Amygdala (tissue), 56 donors: ENCODE measurements at places on chromosomes 2 and 18.
A peak's percentile ranks its signal among the peaks of the same experiment; 100 is the strongest.

DNA sequence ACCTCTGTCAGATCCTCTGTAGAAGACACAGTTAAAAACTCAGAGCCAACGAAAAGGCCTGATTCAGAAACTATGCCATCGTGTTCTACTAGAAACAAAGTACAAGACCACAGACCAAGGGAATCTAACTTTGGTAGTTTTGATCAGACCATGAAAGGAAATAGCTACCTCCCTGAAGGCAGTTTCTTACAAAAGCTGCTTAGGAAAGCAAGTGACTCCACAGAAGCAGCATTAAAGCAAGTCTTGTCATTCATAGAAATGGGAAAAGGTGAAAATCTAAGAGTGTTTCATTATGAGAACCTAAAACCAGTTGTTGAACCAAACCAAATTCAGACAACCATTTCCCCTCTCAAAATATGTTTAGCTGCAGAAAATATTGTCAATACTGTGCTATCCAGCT, 58.2 kb downstream of the FSIP2 start:
- no peak for DNase-seq

GRCh38 chr18:70380915-70381896, 92.4 kb downstream of the SOCS6 start:
- DNase-seq = peak; percentile 66

GRCh38 chr18:10040287-10041011, 126.6 kb downstream of the VAPA start:
- no peak for DNase-seq

DNA sequence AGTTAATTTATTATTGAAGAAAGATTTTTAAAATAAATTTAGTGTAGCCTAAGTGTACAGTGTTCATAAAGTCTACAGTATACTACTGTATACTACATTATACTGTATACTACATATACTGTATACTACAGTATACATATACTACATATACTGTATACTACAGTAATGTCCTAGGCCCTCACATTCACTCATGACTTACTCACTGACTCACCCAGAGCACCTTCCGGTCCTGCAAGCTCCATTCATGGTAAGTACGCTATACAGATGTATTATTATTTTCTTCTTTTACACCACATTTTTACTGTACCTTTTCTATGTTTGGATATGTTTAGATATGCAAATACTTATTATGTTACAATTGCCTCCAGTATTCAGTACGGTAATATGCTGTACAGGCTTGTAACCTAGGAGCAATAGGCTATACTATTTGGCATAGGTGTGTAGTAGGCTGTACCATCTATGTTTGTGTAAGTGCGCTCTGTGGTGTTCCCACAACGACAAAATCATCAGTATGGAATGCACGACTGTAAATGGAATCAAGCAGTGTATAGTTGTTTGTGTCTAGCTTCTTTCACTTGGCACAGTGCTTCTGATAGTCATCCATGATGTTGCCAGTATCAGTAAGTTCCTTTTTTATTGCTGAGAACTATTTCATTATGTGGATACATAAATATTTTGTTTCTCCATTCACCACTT, 245.7 kb downstream of the MTX2 start:
- no peak for DNase-seq

- no peak for DNase-seq
Observed at GRCh38 chr2:241933179-241933911, 63.8 kb downstream of the RTP5 start.

- no peak for DNase-seq
Observed at GRCh38 chr2:123596621-123597020, 428.5 kb upstream of the CNTNAP5 start.

DNA sequence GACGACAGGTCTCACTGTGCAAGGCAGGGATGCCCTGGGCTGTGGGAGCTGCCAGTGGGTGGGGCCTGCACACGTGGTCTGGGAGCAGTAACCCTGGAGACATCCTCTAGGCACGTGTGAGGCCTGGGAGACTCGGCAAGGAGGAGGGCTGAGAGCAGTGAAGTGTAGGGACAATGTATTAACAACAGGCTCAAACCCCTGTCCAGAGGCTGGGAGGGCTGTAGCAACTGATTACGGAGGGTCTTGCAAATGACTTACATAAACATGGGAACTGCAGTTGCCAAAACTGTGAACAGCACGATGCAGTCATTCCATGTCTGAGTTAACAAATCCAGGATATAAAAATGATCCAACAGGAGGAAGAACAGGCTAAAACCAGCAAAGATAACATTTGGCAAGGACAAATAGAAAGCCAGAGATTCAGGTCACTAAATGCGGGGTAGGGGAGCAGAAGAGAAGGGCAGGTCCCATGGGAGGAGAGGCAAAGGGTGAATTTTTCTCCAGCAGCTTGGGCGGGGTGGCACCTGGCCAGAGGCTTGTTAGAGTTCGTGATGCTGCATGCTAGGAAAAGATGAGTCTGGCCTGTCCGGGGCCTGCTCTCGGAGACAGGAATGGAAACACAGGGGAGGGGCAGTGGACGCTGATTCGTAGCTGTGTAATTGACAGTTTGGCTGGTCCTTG, 44.9 kb downstream of the CYP27C1 start:
- DNase-seq = no peak

GRCh38 chr2:8154936-8155335, 526.9 kb upstream of the ID2 start:
- DNase-seq = no peak

DNA sequence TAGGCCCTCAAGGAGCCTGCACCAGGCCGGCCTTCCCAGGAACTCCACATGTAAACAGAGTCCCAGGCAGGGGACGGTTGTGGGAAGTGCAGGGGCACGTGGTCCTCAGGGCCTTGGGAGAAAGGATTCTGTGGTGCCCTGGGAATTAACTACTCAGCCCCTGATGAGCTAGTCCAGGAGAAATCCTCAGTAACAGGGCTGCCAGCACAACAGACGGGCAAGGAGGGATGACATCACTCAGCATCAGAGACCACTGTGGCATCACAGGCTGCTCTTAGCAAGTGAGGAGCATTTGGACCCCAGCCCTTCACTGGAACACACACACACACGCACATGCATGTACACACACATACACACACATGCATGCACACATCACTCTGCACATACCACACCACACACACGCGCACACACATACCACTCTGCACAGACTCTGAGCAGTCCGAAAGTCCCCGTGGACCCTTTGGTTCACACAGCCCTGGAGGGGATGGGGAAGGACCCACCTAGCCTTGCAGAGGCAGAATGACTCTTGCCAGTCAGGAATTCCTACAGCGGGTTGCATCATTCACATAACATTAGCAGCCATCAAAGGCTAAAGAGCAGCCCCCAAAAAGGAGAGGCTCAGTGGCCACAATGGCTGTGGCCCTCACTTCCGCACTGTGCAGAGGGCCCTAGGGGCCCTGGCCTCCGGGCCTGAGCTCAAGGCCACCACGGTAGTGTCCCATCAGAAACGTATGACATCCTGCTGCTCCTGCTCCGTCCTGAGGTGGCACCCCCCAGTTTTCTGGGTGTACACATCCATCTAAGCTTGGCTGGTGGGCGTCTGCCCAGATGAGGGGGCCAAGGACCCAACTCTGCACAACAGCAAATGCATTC, 1.9 kb upstream of the NMUR1 start:
- no peak for DNase-seq

DNA sequence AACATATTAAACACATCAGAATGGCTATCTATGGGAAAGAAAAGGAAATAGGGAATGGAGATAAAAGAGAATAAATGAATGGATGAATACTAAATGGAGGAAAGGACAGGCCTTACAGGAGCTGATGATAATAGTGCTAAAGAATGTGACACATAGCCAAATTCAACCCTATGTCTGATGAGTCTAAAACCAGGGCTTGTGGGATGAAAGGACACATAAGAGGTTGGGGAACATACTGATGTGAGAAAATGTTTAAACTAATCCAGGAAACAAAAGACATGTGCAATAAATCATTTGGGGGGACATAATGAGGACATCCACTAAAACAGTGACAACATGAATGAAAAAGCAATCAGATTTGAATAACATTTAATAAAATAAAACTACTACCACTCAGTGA, 120.0 kb downstream of the DYM start:
- no peak for DNase-seq

DNA sequence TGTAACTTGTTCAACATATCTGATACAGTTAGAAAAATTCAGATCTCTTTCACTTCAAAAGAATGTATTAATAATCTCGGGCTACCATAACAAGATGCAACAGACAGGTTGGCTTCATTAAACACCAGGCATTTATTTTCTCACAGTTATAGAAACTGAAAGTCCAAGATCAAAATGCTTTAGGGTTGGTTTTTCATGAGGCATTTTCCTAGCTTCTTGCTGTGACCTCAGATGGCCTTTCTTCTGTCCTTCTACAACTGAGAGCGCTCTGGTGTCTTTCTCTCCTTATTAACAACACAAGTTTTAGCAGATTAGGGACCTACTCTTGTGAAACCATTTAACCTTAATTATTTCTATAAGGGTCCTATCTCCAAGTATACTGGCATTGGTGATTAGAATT, 452.5 kb downstream of the ZNF804A start:
- DNase-seq = no peak

GRCh38 chr2:240405133-240405532, 30.3 kb upstream of the GPC1 start:
- DNase-seq = no peak

DNA sequence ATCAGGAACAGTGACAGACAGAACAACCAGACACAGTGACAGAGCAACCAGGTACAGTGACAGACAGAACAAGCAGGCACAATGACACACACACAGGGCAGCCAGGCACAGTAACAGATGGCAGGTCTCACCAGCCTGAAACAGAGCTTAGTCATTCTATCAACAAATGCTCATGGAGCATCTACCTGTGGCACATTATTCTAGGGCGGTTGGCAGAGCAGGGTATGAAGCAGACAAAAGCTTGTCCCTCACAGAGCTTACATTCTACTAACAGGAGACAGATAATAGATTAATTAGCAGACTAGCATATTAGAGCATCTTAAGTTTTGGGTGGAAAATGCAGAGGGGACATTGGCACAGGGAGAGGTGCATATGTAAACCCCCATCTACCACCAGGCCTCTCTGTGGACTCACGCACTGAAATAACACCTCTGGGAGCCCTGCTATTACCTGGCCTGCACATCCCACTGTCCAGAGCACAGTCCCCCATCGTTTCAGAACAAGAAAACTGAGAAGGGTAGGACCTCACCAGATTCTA, 64.1 kb upstream of the RAB6C start:
- DNase-seq = no peak

- DNase-seq = no peak
Observed at GRCh38 chr2:10920764-10921388, 9.1 kb downstream of the KCNF1 start.

DNA sequence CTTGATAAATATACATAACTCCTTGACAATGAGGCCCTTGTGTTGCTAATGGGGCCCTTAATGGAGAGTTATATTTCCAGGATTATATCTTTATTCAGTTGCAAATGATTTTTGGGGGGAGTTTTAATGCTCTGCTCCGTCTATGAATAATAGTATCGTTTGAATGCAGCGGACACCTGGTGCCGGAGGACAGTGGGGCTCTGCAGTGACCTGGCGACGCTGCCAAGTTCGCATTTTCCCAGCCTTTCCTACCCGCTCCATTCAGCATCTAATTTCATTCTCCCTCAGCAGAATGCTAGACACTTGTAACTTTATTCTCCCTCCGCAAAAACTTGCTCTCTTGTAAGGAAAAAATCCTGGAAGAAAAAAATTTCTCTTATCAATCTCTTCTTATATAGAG, 257.6 kb upstream of the SALL3 start:
- peak; percentile 20 for DNase-seq

DNA sequence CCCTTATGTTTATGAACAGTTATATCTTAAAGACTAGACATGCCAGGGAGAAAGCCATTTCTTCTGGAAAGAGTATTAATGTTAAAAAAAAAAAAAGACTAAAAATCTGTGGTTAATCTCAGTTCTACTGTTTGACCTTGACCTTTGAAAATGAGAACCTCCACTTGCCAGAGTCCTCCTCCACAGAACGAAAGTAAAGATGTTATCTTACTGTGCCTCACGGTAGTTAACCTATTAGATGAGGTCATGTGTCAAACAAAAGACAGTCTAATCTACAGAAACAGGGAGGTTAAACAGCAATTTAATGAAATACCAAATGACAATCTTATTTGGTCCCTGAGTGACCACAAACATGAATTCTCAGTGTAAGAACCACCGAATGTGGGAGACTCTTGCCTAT, 51.2 kb downstream of the SLC14A2 start:
- no peak for DNase-seq

GRCh38 chr18:1571206-1571605, 666.5 kb downstream of the ADCYAP1 start:
- DNase-seq = no peak

GRCh38 chr2:43266711-43267111, 40.3 kb upstream of the ZFP36L2 start:
- no peak for DNase-seq

DNA sequence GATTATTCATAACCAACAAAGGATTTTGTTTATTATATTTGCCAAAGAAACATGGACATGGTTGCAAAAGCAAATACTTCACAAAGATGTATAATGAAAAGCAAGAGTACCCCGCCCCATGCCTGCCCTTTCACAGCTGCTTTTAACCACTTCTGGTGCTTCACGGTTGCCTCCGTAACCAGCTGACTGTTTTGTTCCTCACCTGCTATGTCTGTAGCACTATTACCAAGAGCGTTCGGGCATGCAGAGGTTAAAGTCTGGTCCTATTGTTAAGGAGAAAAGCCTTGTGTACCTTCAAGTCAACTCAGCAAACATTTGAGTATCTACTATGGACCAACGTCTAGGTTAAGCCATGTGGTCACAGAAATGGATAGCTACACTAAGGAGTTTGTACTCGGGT, 115.2 kb upstream of the FOSL2 start:
- no peak for DNase-seq

- DNase-seq = no peak
Observed at GRCh38 chr2:240686460-240686859, 3.8 kb upstream of the AQP12B start.

GRCh38 chr2:151261977-151262291, 271 bp upstream of the RBM43 start:
- no peak for DNase-seq

- no peak for DNase-seq
Observed at GRCh38 chr2:213757525-213757924, 473.3 kb downstream of the SPAG16 start.

GRCh38 chr18:3046216-3046808, 33.4 kb upstream of the LPIN2 start:
- no peak for DNase-seq

- DNase-seq = no peak
Observed at GRCh38 chr2:82120654-82121053, 1816.1 kb upstream of the LRRTM1 start.

DNA sequence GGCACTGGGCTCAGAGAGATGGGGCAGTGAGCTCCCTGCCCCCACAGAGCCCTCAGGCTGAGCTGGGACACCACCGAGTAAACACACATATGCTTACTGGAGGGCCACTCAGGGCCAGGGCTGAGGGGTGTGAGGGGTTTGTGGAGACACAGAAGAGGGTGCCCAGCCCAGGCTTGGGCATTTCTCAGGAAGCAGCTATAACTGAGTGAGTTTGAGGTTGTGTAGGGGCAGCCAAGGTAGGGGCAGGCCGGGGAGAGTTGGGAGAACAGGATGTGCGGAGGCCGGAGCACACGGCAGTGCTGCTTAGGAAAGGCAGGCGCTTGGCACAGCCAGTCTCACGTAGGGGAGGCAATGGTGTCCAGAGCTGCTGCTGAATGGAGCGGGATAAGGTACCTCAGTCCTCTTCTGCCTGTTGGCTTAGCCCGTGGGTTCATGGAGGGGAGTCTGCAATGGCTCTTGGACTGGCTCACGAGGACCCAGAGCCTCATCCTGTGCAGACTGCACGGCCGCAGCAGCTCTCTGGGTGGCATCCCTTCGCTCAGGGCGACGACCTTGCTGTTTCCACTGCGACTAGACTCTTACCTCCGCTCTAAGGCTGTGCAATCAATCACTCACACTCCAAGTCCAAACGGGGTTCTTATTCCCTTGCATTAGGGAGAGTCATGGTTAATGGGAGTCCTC, 466.1 kb upstream of the HS6ST1 start:
- DNase-seq = no peak
